ENCODE measurements at places on chromosomes 2 and 18.

DNA sequence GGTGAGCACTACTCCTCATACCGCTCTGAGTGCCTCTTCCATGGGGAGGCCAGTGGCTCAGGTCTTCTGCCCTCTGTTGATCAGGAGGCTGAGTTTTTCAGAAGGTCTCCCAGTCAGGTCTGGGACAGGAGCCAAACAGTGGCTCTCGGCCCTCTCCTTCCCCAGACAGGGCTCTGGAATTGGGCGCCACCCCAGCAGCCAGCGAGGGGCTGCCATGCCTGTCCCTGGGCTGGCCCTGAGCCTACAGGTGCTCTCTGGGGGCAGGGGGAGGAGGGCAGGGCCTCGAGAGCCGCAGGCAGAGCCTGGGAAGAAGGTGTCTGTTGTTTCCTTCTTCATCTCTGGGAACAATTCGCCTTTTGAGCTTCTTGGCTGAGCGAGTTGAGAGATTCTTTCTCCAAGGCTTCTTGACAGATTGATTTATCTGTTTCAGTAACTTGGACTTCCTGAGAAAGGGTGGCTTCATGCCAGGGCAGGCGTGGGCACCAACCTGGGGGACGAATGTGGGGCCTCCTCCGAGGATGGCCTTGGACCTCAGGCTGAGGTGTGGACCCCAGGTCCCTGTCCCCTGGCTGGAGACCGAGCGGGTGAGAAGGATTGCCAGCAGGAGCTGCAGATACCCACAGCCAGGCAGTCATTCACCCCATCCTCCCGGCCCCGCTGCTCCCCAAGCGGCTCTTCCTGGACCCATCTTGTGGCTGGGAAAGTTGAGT, 64.7 kb upstream of the GLI2 start:
- no peak for DNase-seq

DNA sequence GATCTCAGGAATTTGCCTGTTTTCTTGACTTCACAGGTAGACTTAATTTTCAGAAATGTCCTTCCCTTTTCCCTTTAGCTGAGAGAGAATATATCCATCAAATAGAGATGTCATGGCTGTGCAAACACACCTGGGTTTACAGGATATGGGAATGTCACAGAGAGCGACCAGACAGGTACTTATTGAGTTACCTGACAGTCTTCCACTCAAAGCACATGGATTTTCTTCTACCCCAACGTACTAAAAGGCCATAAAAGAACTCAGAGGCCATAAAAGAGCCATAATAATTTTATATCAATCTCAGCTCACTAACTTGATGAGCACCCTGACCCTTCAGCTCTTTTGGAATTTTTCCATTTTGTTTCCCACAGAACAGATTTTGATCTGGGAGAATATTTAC, 5.3 kb upstream of the DTNA start:
- no peak for DNase-seq

GRCh38 chr2:181178823-181179412, 198.5 kb downstream of the UBE2E3 start:
- DNase-seq, result no peak

GRCh38 chr18:73979742-73980141, 167.9 kb downstream of the FBXO15 start:
- no peak for DNase-seq

GRCh38 chr2:108701806-108702205, 17.5 kb upstream of the RANBP2 start:
- no peak for DNase-seq

DNA sequence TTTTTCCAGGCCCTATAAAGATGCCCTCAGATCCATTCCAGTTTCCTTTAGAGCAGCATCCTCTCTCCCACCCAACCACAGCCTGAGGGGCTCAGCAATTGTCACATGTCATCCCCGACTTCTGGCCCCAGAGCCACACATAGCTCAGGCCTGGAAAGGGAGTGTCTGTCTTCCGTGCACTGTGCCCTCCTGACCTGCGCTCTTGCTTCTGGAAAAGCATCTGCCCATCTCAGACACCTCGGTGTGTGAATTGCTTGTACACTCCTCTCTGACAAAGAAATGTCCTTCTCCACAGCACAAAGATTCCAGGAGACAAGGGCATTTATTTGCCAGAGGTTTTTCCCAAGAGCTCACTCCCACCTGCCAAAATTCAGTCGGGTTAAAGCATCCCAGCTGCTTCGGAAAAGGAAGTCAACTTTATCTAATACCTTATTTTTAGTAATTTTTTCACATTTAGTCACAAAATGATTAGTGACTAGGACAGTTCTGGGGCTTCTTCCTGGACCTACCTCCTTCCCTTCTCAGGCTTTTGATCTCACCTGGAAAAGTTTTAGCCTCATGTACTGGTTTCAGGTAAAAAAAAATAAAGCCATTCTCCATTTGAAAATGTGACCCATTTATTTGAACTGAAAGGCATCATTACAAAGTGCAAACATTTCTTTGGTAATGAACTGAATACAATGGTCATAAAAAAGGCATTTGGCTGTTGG, 112.9 kb downstream of the PXDN start:
- no peak for DNase-seq

- DNase-seq, result no peak
These were observed 154.7 kb downstream of the TSN start for GRCh38 chr2:121910139-121910538.

DNA sequence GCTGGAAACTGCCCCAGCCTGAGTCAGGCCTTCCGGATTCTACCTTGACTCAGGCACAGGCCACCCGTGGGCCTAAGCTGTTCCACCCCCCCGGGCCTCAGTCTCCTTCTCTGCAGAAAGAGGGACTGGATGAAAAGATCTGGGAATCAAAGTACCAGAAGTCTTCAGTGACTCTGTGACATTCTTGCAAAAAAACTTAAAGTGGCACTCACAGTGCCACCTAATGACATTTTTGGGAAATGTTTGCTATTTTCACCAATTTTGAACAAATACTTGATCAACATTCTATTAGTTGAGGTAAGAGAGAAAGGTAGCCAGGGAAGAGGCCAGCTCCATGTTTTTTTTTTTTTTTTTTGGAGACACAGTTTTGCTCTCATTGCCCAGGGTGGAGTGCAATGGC, 48.3 kb upstream of the ACAA2 start:
- DNase-seq, result no peak

DNA sequence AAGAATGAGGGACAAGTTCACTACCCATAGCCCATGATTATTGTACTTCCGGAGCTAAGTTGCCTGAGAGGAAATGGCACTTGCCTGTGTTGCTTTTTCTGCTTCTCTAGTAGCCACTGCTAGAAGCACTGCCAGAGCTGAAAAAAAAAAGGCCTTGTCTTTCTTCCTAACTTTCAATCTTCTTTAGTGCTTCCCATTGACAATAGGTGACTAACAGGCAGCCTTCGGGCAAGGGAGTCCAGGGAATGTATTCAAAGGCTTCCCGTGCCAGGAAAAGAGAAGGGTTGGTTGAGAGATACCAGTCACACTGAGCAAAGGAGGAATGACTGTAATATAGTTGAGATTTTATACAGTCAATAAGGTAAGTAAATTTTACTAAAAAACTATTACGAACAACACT, 242.0 kb downstream of the CALCRL start:
- DNase-seq, result no peak

- DNase-seq, result no peak
These were observed 11.0 kb downstream of the TTN start for GRCh38 chr2:178796079-178796677.

All from NCI-H187 (cell line).